ENCODE measurements at places on chromosomes 5 and 9.

- no peaks in the 10 kb centered on the region for H3K4me1 ChIP-seq
- H3K27me3 ChIP-seq: no peaks in the 10 kb centered on the region
- H3K27ac ChIP-seq: no peak overlapping the region
- no peak overlapping the region for H3K4me3 ChIP-seq
- no peaks in the 10 kb centered on the region for H3K36me3 ChIP-seq
Measured at GRCh38 chr9:72971411-72971810, 18.6 kb upstream of the ALDH1A1 start.

DNA sequence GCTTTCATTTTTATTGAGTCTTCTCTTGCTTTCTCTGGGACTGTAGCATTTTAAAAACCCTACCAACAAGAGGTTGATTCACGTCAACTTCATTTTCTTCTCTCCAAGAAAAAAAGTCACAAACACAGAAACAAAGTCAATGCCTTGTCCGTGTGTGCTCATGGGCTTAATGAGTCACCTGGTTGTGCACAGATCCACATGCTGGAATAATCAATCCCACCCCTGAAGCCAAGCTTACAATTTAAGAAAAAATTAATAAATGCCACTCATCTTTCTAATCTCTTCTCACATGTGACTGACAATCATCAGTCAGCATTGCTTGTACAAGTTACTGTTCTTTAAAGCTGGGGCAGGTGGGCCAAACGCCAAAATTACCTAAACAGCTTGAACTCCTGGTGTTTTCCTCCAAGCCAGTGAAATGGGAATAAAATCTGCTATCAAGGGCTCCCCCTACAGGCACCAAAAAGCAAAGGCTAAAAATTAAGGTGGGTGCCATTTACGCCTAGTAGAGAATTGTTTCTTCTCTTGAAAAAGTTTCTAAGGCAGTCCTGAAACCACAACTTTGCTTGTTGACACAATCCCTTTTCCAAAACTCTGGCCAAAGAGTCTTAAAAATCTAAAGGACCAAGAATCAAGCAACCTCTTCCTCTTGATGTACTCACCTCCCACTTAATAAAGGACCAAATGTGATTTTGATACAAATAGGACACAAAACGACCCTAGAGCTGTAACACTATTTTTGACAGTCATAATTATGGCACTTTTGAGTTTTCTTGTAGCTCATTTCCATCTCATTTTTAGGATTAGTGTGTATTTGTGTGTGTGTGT, 21.3 kb downstream of the TRMO start:
- DNase-seq: peak; percentile 37
- H3K36me3 ChIP-seq: no peaks in the 10 kb centered on the region
- H3K27ac ChIP-seq: no peak overlapping the region
- H3K4me1 ChIP-seq: no peaks in the 10 kb centered on the region

- H3K36me3 ChIP-seq: no peaks in the 10 kb centered on the region
- H3K4me3 ChIP-seq: no peak overlapping the region
Measured at GRCh38 chr9:120372040-120372439, 207.9 kb downstream of the CDK5RAP2 start.

GRCh38 chr5:112109331-112110007, 309.6 kb downstream of the EPB41L4A start:
- no peaks in the 10 kb centered on the region for H3K4me1 ChIP-seq
- DNase-seq: no peak
- no peak overlapping the region for H3K27ac ChIP-seq
- H3K4me3 ChIP-seq: no peak overlapping the region

DNA sequence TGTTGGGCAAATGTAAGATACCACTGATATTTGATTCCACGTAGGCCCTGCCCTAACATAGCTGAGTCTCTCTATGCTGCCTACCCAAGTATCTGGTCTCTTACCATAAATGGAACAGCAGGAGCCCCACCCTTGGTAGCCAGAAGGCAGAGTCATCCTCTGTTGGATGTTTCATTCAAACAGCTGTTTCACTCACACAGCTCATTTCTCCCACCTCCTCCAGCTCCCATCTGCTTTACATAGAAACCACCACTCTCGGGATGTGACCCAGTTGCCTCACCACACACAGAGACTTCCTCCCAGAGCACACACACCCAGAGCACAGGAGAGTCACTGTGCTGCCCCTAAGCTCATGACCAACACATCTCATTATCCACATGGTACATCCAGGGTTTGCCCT, 165.3 kb downstream of the TMEM167A start:
- H3K36me3 ChIP-seq: no peaks in the 10 kb centered on the region
- H3K27ac ChIP-seq: no peak overlapping the region
- H3K27me3 ChIP-seq: no peaks in the 10 kb centered on the region
- H3K4me1 ChIP-seq: no peaks in the 10 kb centered on the region
- no peak for DNase-seq

- no peaks in the 10 kb centered on the region for H3K36me3 ChIP-seq
- H3K27me3 ChIP-seq: no peaks in the 10 kb centered on the region
- H3K4me1 ChIP-seq: no peaks in the 10 kb centered on the region
- no peak for DNase-seq
- no peak overlapping the region for H3K4me3 ChIP-seq
Measured at GRCh38 chr9:88553350-88553749, 18.4 kb downstream of the NXNL2 start.

GRCh38 chr5:16800477-16800876, 135.6 kb downstream of the MYO10 start:
- H3K27ac ChIP-seq: no peak overlapping the region
- H3K27me3 ChIP-seq: no peaks in the 10 kb centered on the region
- DNase-seq: no peak
- H3K4me1 ChIP-seq: no peaks in the 10 kb centered on the region

- no peak overlapping the region for H3K27ac ChIP-seq
- H3K4me1 ChIP-seq: no peaks in the 10 kb centered on the region
- H3K4me3 ChIP-seq: no peak overlapping the region
Measured at GRCh38 chr5:53318303-53318702, 162.1 kb upstream of the FST start.

GRCh38 chr9:4289411-4290326, 10.2 kb downstream of the GLIS3 start:
- no peak overlapping the region for H3K4me3 ChIP-seq
- H3K27ac ChIP-seq: no peak overlapping the region
- no peaks in the 10 kb centered on the region for H3K4me1 ChIP-seq

DNA sequence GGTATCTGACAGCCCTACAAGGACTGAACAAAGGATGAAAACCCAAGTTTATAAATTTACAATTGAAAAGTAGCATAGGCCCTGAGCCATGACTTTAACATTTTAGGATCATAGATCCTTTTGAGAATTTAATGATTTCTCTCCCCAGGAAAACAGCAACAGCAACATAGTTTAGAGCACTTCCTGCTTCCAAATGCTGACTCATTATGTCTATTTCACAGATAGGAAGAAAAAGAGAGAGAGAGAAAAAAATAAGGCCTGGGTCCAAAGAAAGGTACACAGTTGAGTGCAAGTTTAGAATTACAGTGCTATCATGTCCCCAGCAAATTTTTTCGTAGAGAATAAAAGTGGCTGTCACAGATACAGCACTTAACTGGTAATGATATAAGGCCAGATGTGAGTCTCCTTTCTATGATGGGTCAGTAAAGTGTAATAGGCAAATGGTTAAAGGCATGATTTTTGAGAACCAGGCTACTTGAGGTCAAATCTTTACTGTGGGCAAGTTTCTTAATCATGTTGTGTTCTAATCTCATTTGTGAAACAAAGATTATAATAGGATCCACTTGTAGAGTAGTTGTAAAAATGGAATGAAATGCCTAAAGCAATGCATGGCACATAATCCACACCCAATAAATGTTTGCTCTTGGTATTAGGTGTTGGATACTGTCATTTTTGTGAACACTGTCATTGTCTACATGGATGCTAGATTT, 12.3 kb upstream of the PPP2R2B start:
- no peaks in the 10 kb centered on the region for H3K27me3 ChIP-seq
- H3K4me3 ChIP-seq: no peak overlapping the region
- H3K4me1 ChIP-seq: 0 out of 2 replicates have a peak, but pooled peaks cover 3% of the 10 kb centered on the region
- no peak for DNase-seq
- H3K36me3 ChIP-seq: no peaks in the 10 kb centered on the region
- H3K27ac ChIP-seq: no peak overlapping the region

GRCh38 chr9:37739222-37739621, 14.4 kb upstream of the TRMT10B start:
- H3K4me1 ChIP-seq: no peaks in the 10 kb centered on the region
- H3K27ac ChIP-seq: no peak overlapping the region
- H3K27me3 ChIP-seq: no peaks in the 10 kb centered on the region
- H3K4me3 ChIP-seq: no peak overlapping the region
- H3K36me3 ChIP-seq: no peaks in the 10 kb centered on the region

DNA sequence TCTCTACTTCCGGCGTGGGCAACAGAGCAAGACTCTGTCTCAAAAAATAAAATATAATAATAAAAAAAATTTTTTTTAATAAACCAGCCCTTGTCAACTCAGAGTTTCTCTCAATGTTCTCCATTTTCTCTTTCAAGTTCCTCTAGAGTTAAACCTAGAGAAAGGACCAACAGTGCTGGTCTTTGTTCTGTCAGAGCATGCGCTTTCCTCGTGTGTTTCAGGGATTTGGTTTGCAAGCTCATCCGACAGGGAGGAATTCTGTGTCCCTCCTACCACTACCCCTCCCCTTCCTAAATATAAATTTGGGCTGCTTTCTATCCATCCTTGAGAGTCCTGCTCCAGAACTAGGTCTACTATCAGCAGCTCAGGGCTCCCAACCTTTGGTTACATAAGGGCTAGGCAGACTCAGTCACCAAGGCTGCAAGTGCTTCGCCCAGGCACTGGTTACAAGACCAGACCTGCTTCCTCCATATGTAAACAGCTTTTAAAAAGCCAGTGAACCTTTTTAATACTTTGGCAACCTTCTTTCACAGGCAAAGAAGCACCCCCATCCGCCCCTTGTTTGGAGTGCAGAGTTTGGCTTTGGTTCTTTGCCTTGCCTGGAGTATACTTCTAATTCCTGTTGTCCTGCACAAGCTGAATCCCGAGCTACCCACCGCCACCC, 13.5 kb downstream of the SETX start:
- H3K4me1 ChIP-seq: no peaks in the 10 kb centered on the region
- no peak overlapping the region for H3K27ac ChIP-seq
- peaks cover 12% of the 10 kb centered on the region for H3K36me3 ChIP-seq

DNA sequence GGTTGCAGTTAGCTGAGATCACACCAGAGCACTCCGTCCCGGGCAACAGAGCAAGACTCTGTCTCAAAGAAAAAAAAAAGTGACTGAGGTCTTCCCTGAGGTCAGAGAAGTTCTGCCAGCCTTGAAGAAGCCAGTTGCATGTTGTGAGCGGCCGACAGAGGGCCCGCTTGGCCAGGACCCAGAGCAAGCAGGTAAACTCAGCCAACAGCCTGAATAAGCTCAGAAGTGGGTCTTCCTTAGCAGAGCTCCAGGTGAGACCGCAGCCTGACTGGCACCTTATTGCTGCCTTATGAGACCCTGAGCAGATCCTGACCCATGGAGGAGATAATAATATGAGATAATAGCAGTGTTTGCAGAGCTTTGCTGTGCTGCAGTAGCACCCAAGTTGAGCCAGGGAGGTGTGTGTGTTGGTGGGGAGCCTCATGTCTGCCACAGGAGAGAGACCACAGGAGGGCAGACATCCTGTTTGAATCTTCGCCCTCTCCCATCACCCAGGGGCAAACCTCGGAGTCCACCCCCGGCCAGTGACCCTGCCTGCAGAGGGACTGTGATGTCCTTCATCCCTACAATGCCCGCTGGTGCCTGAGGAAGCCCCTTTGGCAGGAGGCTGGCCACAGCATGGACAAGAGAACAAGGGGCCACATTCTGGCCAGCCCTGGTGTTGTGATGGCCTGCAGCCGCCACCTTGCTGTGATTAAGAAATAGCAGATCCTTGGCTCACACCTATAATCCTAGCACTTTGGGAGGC, 10.8 kb upstream of the BARX1 start:
- H3K36me3 ChIP-seq: no peaks in the 10 kb centered on the region
- no peak overlapping the region for H3K4me3 ChIP-seq
- no peak overlapping the region for H3K27ac ChIP-seq
- no peaks in the 10 kb centered on the region for H3K27me3 ChIP-seq

GRCh38 chr5:88664645-88665044, 218.3 kb downstream of the MEF2C start:
- DNase-seq: no peak
- no peaks in the 10 kb centered on the region for H3K27me3 ChIP-seq
- H3K4me3 ChIP-seq: no peak overlapping the region
- H3K36me3 ChIP-seq: no peaks in the 10 kb centered on the region

DNA sequence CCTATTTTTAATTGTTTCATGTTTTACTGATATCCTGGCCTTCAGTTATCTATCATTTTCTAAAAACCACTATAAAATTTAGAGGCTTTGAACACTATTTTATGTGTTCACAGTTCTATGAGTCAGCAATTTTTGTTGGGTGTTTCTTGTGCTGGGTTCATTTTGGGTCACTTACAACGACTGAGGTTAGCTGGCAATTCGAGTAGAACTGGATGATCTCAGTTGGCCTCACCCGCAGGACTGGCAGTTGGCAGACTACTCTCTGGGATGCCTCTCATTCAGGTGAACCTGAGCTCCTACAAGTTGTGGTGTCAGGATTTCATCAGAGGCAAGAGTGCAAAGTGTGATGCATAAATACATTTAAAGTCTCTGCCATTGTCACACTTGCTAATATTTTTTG, 151.0 kb upstream of the PAPPA start:
- H3K4me3 ChIP-seq: no peak overlapping the region
- H3K36me3 ChIP-seq: no peaks in the 10 kb centered on the region
- H3K27ac ChIP-seq: no peak overlapping the region
- DNase-seq: no peak

- no peak overlapping the region for H3K27ac ChIP-seq
- no peak overlapping the region for H3K4me3 ChIP-seq
- H3K4me1 ChIP-seq: no peaks in the 10 kb centered on the region
- DNase-seq: no peak
- H3K36me3 ChIP-seq: no peaks in the 10 kb centered on the region
Measured at GRCh38 chr5:101663543-101663942, 632.5 kb downstream of the SLCO4C1 start.

DNA sequence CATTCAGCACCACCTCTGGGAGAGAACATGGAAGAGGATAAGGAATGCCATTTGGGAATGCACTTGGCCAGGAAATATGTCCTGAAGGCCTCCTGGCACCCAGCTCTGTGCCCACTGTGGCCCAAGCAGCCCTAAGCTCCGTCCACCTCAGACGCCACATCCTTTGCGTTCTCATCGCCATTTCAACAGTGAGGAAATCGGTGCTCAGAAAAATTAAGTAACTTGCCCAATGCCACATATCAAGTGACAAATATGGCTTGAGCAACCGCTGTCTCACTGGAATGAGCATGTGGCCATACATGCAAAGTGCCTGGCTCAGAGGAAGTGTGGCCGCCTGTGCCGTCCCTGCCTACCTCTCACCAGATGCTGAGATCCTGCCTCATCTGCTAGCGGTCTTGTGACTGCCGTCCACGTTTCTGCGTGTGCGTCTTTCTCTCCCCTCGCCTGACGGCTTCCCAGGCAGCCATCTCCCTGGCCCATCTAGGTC, 984 bp upstream of the DOK3 start:
- DNase-seq: no peak
- no peak overlapping the region for H3K4me3 ChIP-seq
- peaks cover 19% of the 10 kb centered on the region for H3K4me1 ChIP-seq
- no peaks in the 10 kb centered on the region for H3K36me3 ChIP-seq

- no peak overlapping the region for H3K4me3 ChIP-seq
- H3K4me1 ChIP-seq: no peaks in the 10 kb centered on the region
- H3K27ac ChIP-seq: no peak overlapping the region
- no peaks in the 10 kb centered on the region for H3K36me3 ChIP-seq
Measured at GRCh38 chr5:171614511-171614910, 171.1 kb upstream of the SMIM23 start.

- H3K4me1 ChIP-seq: no peaks in the 10 kb centered on the region
- H3K36me3 ChIP-seq: no peaks in the 10 kb centered on the region
- DNase-seq: no peak
- no peak overlapping the region for H3K27ac ChIP-seq
- H3K27me3 ChIP-seq: no peaks in the 10 kb centered on the region
- no peak overlapping the region for H3K4me3 ChIP-seq
Measured at GRCh38 chr9:7033076-7034045, 275.6 kb downstream of the KDM4C start.

Measured in MM.1S (cell line).